Activated T-helper 17 cell treated with anti-CD3 and anti-CD28 coated beads, Interleukin-2, amount 50 U/mL, for 72 hours (primary cell): ENCODE measurements at places on chromosomes 1 and 21. TPM values are rescaled to one million over a fixed set of nuclear protein-coding genes. Genes with fewer than 3 reads are reported as not detected.

Gene GRHL3
- not detected for total RNA-seq

Gene SLFNL1
- 0.13 TPM for total RNA-seq

Gene PHGDH
- total RNA-seq = 11.6 TPM

Gene TAGLN2
- total RNA-seq = 457 TPM

Gene MAP3K21
- 7.3 TPM for total RNA-seq

Gene P3R3URF
- total RNA-seq = not detected

Gene TMEM54
- 0.37 TPM for total RNA-seq

Gene TNN
- total RNA-seq = not detected

Gene VCAM1
- not detected for total RNA-seq

DNA sequence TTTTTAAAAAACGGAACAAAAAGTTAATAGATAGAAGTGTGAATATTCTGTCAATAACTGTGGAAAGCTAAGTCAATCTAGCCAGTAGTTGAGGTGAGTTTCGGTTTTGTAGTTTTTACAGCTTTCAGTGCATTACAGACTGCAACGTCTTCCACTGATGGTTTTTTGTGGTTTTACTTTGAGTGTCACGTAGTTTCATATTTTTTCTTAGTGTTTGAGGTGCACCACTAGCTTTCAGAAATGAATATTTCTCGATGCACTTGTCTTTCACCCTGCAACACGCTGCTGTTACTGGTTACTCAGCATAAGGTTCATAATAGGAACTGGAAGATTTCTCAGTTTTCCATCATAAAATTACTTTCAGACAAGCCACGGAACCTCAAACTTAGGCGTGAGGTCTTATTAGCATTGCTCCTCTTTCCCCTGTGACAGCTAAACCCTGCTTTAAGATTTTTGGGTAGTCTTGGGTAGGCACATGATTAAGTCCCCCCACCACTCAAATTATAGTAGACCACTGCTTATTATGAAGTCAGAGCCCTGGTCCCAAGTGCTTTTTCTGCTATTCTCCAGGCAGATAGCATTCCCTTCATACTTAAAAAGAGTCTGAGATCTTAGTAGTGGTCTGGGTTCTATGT is 1412.7 kb downstream of the KCNT2 start:
- peak; percentile 94 for ATAC-seq

DNA sequence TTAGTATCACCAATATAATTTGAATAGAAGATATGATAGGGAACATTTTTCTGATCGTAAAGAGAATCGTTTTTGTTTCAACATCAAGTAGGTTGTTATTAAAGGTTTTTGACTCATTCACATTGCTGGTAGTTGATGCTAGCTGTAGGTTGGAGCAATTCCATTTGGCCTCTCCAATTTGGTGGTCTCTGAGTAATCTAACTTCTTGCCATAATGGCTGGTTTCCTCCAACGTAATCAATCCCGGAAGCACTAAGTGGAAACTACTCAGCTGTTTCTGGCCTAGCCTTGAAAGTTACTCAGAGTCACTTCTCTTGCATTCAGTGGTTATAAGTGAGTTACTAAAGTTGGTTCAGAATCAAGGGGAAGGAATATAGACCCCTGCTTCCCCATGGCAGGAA is 26.0 kb downstream of the RCOR3 start:
- no peak for ATAC-seq

- ATAC-seq = no peak
These were observed 209.0 kb upstream of the HOOK1 start for GRCh38 chr1:59605761-59606160.

- ATAC-seq = peak; percentile 75
These were observed at the start of gene THEMIS2 for GRCh38 chr1:27872059-27872801. TSS of gene THEMIS2 (plus strand) at chr1:27872544. CDS start at chr1:27872572, 28 bp downstream.

- ATAC-seq = no peak
These were observed 12.6 kb downstream of the DAB1 start for GRCh38 chr1:57411262-57411661.

- ATAC-seq = no peak
These were observed 3.6 kb downstream of the ZNF281 start for GRCh38 chr1:200406161-200406797.

DNA sequence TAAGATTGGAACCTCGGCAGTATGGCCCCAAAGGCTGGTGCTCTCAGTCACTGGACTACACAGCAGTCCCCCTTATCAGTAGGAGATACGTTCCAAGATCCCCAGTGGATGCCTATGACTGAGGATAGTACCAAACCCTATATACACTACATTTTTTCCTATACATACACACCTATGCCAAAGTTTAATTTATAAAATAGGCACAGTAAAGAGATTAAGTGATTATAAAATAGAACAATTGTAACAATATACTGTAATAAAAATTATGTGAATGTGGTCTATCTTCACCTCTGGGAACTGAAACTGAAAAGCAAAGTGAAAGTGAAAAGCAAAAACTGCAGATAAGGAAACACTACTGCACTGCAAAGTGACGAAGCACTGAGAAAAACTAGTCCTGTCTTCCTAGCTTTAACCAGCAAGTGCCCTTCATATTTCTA is 96.8 kb downstream of the INTS7 start:
- ATAC-seq = no peak

GRCh38 chr1:94056996-94057395 is 64.0 kb downstream of the ABCA4 start:
- no peak for ATAC-seq

GRCh38 chr21:41970751-41971653 is 17.2 kb upstream of the C2CD2 start:
- no peak for ATAC-seq

GRCh38 chr1:197838836-197839235 is 63.6 kb upstream of the DENND1B start:
- peak; percentile 35 for ATAC-seq

- no peak for ATAC-seq
These were observed 30.1 kb downstream of the SLC66A1 start for GRCh38 chr1:19342062-19342750.

DNA sequence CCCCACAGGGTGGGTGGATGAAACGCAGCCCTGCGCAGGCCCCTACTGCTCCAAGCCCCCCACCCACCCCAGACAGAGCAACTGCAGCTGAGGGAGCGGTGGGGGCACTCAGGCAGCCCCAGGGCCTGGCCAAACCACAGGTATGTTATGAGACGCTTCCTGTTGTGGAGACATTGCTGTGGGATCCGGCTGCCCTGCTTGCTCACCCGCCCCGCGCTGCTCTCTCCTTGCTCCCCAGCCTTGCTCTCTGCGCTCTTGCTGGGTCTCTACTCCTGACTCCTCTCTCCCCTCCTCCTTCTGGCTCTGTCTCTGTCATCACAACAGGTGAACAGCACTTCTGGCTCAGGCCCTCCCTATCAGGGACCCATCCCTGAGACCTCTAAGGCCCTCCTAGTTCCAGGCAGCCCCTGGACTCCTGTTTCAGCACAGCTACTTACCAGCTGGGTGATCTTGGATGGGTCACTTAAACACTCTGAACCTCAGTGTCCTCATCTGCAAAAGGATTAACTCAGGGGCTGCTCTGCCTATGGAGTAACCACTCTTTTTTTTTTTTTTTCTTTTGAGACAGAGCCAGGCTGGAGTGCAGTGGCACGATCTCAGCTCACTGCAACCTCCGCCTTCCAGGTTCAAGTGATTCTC is 15.9 kb downstream of the COL8A2 start:
- peak; percentile 96 for ATAC-seq

DNA sequence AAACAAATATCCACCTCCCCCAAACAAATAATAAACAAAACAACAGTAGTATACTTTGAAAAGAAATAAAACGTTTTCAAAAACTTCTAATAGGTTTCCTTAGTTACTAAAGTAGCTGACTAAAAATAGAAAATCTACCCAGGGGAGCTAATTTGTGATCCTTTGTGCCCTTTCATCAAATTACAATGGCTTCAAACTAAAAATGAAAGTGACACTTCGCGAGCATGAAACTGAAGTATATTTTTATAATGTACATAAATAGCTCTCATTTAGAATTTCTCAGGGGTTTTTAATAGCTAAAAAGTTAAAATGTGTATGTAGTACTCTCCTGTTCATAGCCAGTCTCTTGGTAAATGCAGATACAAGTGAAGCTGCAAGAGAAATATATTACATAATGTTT is 78.4 kb downstream of the BRINP3 start:
- no peak for ATAC-seq

GRCh38 chr1:31615414-31615813 is 2.1 kb upstream of the HCRTR1 start:
- ATAC-seq = no peak

DNA sequence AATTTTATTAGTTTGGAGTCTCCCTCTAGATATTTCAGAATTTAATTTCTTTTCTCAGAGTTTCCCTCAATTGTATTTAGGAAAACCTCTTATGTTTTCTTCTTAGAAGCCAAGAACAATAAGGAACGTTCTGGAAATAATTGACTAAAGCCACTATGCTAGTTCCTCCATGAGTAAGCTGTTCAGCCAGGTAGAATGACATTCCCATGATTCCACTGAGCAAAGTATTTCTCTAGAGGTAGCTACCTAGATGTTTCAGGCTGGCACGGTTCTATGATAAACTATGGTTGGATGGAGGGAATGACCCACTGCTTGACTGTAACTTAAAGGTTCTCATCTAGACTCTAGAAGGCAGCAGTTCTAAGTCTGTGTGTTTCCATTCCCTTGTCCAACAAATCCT is 62.4 kb downstream of the CLDN17 start:
- ATAC-seq = no peak

- ATAC-seq = no peak
These were observed 671.9 kb downstream of the BRINP3 start for GRCh38 chr1:189805735-189806134.

- no peak for ATAC-seq
These were observed 51.8 kb downstream of the FBXO2 start for GRCh38 chr1:11602424-11602823.

DNA sequence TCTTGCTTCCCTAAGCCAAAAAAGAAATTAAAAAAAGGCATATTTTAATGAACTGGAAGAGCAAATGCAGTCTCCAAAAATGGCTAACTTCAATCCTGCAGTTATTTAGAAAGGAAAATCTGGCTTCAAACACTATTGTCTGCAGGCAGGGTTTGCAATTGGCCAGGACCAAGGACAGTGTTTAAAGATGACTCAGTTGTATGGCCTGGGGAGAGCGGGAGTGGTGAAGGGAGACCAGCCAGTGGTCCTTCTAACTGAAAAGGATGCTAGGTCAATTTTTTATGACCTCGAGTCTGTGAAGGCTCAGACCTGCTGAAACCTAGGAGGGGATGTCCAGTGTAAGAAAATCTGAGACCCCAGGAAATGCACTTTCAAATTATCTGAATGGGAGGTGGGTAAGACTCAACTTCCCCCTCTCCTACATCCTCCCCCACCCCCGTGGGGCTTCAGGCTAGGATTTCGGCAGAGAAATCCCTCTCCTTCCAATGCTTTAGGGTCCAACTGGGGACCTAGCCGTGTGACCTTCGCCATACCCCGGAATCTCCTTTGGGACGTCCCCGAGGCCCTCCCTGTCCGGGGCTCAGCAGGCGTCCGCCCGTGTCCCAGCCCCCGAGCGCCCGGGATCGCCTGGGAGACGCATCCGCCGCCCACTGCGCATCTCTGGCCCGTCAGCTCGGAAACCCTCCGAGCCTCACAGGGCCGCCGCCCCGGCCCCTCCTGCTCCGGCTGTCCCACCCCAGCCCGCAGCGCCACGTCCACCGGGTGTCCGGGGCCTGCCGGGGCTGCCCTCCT is 602 bp upstream of the RIMKLA start:
- peak; percentile 55 for ATAC-seq

DNA sequence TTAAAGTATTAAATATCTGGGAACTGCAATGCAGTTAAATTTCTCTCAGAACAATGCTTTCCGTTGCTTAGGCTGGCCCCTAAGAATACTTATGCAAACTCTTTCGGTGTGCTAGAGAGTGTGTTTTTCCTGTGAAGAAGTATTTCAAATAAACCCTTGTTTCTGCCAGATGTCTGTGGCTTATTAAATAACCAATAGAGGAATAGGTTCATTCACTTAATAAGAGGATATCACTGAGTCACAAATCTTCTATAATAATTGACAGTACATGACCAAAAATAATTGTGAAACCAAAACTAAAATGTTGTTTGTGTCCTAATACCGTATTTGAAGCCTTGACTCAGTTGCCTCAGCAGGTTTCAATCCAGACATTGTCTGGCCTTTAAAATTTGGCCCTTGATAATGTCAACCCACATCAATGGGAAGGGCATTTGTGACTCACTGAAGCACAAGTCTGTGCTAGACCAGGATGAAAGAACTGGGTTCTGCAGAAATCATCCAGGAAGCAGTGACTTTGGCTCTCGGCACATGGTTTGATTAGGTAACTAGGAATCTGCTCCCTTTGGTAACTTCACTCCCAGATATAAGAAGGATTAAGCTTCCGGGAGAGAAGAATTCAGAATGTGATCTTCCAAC is 104.2 kb upstream of the BARHL2 start:
- no peak for ATAC-seq

DNA sequence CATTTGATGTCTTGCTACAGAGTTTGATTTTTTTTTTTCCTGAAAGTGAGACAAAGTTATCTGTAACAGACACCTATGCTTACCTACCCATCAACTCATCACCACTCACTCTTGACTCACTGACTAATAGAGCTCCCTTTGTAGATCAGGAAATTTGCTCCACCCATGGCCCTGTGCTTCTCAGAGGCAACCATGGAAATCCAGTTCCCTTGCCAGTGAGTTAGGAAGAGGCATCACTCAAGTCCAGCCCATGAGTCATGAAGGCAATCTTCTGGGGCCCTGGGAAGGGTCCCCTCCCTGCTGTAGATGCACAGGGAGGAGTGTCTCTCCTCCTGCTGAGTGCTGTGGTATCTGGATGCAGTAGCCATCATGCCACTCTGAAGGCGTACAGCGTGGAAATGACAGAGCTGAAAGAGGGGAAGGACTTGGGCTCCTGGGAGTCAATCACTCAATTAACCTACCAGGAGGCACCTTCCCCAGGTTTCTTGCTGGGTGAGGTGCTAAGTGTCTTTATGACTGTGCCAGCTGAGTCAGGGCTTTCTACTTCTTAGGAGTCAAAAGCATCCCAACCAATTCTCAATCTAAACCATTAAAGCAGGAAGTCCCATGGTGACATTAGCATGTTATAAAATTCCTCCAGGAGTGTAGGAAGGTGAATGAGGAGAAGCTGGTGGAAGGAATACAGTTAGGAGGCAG is 56.1 kb downstream of the DNTTIP2 start:
- peak; percentile 58 for ATAC-seq

GRCh38 chr21:36684957-36685714 is 13.8 kb upstream of the SIM2 start:
- no peak for ATAC-seq

DNA sequence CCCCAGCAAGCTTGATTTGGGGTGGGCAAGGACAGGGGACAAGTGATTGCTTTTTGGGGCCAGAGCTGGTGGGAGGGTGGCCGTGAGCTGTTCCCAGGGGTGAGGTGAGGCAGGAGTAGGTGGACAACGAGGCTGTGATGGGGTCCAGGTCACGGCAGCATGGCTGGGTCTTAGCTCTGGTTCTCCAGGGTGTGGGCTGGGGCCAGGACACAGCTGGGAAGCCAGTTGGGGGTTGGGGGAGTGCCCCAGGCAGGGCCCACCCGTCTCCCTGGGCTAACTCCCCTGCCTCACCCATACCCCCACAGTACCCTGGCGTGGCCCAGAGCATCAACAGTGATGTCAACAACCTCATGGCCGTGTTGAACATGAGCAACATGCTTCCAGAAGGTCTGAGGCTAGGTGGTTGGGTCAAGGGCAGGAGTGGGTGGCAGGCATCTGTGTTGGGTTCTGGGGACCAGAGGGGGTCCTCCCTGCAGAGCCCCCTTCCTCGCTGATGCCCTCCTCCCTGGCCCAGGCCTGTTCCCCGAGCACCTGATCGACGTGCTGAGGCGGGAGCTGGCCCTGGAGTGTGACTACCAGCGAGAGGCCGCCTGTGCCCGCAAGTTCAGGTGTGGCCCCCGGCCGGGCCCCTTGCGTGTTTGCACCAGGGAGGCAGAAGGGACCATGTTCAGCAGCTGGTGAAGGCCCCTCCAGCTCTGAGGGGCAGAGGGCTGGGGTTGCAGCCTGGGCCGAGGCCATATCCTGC is 43.3 kb downstream of the COQ8A start:
- ATAC-seq = no peak
